ENCODE measurements at places on chromosomes 5 and 9.

DNA sequence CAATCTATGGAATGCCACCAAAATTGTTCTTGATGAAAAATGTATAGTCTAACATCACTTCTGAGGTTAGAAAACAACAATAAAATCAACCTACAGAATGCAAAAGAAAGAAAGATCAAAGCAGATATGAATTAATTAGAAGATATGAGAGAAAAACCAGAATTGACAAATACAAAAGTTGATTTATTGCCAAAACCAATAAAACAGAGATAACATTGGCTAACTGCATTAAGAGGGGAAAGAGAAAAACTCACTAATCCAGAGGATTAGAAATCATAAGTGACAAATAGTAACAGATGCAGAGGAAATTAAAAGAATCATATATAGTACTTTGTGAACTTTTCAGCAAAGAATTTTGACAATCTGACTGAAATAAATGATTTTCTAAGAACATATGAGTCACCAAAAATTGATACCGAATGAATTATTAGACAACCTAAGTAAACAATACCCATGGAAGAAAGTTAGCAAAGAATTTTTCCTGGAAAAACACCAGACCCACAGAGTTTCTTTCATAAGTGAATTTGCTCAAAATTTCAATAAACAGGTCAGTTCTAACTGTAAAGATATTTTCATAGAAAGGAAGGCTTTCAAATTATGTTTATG is 167.7 kb downstream of the AOPEP start:
- DNase-seq, result no peak

DNA sequence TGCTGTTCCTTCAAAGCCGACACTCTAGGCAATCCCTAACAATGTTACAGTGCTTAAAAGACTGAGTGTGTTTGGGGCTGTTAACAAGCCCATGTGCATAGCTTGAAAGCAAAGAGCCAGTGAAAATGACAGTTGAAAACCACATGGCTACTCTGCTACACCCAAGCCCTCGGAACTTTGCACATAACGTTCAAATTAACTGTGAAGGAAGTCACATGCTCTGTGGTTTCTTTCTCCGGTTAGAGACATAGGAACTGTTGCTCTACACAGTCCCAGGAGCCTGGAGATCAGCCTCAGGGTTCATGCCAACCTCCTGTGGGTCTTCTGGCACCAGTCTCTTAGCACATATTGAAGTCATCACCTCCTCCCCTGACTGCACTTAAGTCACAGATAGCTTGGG is 51.1 kb downstream of the C9orf152 start:
- DNase-seq, result no peak

DNA sequence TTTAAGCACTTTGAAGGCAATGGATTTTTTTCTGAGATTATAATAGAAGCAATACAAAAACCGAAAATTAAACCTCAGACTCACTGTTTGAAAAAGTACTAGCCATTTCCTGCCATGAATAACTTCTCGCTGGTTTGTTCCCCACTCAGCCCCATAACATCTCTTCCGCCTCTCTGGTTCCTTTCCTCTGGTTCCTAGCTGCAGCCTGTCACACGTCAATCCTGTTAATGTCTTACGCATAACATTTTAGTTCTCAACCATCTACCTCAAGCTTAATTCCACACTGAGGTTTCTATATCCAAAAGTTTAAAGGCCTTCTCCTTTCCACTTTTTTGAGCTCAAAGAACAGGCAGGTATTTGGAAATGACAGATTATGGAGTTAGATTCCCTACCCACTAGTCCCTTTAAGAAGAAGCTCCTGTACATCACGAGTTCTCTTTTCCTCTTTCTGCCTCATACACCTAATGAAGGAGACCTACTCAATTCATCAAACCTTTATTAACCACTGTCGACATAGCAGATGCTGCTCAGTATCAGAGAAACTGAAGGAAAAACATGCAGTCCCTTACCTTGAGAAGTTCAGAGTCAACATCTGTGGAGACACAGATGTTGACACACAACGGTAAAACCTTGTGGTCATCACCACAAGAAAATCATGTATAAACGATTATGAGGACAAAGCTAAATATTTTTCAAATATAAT is 243.0 kb upstream of the PTGER4 start:
- no peak for DNase-seq

- DNase-seq, result no peak
Measured at GRCh38 chr9:35649431-35650340, 1.0 kb downstream of the SIT1 start.

- DNase-seq, result no peak
Measured at GRCh38 chr9:84276741-84277140, 63.8 kb downstream of the SLC28A3 start.

- no peak for DNase-seq
Measured at GRCh38 chr9:123422635-123423310, 66.8 kb downstream of the CRB2 start.

DNA sequence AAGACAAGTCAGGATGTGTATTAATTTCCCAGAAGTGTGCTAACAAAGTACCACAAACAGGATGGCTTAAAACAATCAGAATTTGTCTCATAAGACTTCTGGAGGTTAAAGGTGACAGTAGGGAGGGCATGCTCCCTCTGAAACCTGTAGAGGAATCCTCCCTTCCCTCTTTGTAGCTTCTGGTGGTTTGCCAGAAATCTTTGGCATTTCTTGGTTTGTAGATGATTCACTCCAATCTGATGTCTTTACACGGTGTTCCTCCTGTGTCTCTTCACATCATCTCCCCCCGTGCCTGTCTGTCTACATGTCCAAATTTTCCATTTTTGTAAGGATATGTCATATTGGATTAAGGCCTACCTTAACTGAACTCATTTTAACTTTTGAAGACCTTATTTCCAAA is 471.5 kb downstream of the ZNF608 start:
- no peak for DNase-seq

DNA sequence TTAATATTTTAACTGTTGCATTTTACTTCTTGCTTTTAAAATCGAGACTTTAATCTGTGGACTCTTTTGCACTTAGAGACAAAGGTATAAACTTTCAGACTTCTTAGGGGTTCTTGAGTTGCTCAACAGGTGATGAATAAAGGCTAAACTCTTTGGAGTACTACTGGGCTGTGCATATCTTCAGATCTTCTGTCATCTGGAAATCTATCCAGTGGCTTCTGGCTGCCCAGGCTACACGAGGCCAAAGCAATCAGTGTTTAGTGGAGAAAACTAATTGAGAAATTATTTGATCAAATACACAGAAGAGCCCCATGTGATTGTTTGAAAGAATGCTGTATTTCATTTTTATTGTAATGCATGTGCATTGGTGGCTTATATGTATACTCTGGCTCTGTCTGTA is 146.1 kb downstream of the PBX3 start:
- DNase-seq, result peak; percentile 12

All from NCI-H146 (cell line).